IMR-90 (cell line): ENCODE measurements at places on chromosomes 12 and 14.
A peak's percentile ranks its signal among the peaks of the same experiment; 100 is the strongest.

GRCh38 chr12:124610629-124611558, 43.5 kb upstream of the NCOR2 start:
- no peak overlapping the region for H3K4me3 ChIP-seq
- H3K36me3 ChIP-seq: no peaks in the 10 kb centered on the region
- no peak for DNase-seq
- no peak overlapping the region for H3K27ac ChIP-seq
- H3K4me1 ChIP-seq: peaks cover 2% of the 10 kb centered on the region; the same call in 1 of the 2 replicates

DNA sequence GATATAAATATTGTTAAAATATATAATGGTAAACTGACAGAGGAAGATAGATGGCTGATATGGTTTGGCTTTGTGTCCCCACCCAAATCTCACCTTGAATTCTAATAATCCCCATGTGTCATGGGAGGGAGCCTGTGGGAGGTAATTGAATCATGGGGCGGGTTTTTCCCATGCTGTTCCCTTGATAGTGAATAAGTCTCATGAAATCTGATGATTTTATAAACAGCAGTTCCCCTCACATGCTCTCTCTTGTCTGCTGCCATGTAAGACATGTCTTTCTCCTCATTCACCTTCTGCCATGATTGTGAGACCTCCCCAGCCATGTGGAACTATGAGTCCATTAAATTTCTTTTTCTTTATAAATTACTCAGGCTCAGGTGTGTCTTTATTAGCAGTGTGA, 46.3 kb downstream of the PTCSC3 start:
- H3K27ac ChIP-seq: no peak overlapping the region
- DNase-seq: no peak
- H3K4me1 ChIP-seq: no peaks in the 10 kb centered on the region
- H3K36me3 ChIP-seq: no peaks in the 10 kb centered on the region
- H3K4me3 ChIP-seq: no peak overlapping the region

- no peaks in the 10 kb centered on the region for H3K27me3 ChIP-seq
- H3K4me3 ChIP-seq: no peak overlapping the region
- no peak overlapping the region for H3K27ac ChIP-seq
- no peaks in the 10 kb centered on the region for H3K4me1 ChIP-seq
- H3K36me3 ChIP-seq: no peaks in the 10 kb centered on the region
Measured at GRCh38 chr12:13805041-13805440, 176.4 kb downstream of the GRIN2B start.

GRCh38 chr12:116959198-116959460, 48.4 kb downstream of the FBXW8 start:
- peaks cover 11% of the 10 kb centered on the region for H3K4me1 ChIP-seq
- H3K27ac ChIP-seq: no peak overlapping the region
- H3K4me3 ChIP-seq: no peak overlapping the region
- DNase-seq: peak; percentile 47

DNA sequence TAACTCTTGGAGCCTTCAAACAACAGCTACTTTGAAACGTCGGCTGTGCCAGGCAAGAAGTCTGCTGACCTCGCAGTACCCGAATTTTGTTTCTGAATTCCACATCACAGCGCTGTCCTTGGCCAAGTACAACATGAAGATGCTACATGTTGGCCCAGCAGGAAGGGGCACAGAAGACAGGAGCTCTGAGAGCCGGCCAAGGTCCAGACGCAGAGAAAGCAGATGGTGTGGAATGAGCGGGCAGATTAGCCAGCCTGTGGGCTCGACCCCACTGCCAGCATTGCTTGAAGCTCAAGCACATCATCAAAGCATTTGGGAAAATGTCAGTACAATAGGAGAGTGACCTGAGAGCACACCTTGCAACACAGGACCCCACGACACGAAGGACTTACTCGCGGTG, 64.5 kb downstream of the FZD10 start:
- no peak overlapping the region for H3K27ac ChIP-seq
- DNase-seq: no peak
- no peaks in the 10 kb centered on the region for H3K27me3 ChIP-seq
- H3K36me3 ChIP-seq: no peaks in the 10 kb centered on the region
- no peaks in the 10 kb centered on the region for H3K4me1 ChIP-seq
- H3K4me3 ChIP-seq: no peak overlapping the region

GRCh38 chr12:68963856-68964745, 31.1 kb upstream of the CPM start:
- H3K4me3 ChIP-seq: no peak overlapping the region
- H3K4me1 ChIP-seq: peaks cover 12% of the 10 kb centered on the region
- H3K27ac ChIP-seq: no peak overlapping the region
- no peak for DNase-seq
- H3K36me3 ChIP-seq: no peaks in the 10 kb centered on the region

- H3K27ac ChIP-seq: no peak overlapping the region
- H3K4me3 ChIP-seq: no peak overlapping the region
- H3K36me3 ChIP-seq: peaks cover 3% of the 10 kb centered on the region
- peak; percentile 67 for DNase-seq
- H3K27me3 ChIP-seq: no peaks in the 10 kb centered on the region
Measured at GRCh38 chr14:39372656-39373055, 59.6 kb downstream of the FBXO33 start.

GRCh38 chr12:23446746-23447145, 502.7 kb downstream of the SOX5 start:
- no peak overlapping the region for H3K27ac ChIP-seq
- no peaks in the 10 kb centered on the region for H3K4me1 ChIP-seq
- DNase-seq: no peak
- no peaks in the 10 kb centered on the region for H3K36me3 ChIP-seq

DNA sequence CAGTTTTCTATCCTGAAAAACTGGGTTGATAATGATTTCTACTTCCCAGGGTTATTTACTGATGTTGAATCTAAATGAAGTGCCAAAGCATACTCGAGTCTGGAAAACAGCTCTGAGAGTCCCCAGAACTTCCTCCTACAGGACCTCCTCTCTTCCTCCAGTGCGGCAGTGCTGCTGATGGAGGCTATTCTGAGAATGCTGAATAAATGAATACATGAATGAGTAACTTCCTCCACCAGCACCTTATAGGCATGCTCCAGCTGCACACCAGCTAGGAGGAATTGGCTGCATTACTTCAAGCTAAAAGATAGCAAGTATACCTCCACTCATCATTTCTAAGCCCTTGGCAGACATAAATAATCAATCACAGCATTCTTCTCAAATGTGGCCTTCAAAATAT, 448.8 kb upstream of the CCDC196 start:
- no peaks in the 10 kb centered on the region for H3K27me3 ChIP-seq
- no peaks in the 10 kb centered on the region for H3K4me1 ChIP-seq
- no peak overlapping the region for H3K27ac ChIP-seq
- no peaks in the 10 kb centered on the region for H3K36me3 ChIP-seq

DNA sequence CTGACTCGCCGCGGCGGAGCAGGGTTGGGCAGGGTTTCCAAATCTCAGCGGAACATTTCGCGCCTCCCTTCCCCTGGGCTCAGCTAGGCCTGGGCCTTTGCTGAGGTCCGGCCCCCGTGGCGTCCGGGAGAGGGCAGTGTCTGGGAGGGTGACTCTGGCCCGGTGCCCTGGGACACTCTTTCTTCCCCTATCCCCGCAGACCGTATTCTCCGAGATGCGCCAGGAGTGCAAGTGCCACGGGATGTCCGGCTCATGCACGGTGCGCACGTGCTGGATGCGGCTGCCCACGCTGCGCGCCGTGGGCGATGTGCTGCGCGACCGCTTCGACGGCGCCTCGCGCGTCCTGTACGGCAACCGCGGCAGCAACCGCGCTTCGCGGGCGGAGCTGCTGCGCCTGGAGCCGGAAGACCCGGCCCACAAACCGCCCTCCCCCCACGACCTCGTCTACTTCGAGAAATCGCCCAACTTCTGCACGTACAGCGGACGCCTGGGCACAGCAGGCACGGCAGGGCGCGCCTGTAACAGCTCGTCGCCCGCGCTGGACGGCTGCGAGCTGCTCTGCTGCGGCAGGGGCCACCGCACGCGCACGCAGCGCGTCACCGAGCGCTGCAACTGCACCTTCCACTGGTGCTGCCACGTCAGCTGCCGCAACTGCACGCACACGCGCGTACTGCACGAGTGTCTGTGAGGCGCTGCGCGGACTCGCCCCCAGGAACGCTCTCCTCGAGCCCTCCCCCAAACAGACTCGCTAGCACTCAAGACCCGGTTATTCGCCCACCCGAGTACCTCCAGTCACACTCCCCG, 3.0 kb downstream of the WNT1 start:
- H3K27me3 ChIP-seq: peaks cover 95% of the 10 kb centered on the region
- H3K27ac ChIP-seq: no peak overlapping the region
- DNase-seq: peak; percentile 29
- peak overlapping the region; percentile 16 for H3K4me3 ChIP-seq
- H3K4me1 ChIP-seq: peaks cover 3% of the 10 kb centered on the region; the same call in 1 of the 2 replicates

- no peaks in the 10 kb centered on the region for H3K36me3 ChIP-seq
- peak overlapping the region; percentile 39 for H3K27ac ChIP-seq
- H3K27me3 ChIP-seq: no peaks in the 10 kb centered on the region
- no peak overlapping the region for H3K4me3 ChIP-seq
- peaks cover 70% of the 10 kb centered on the region for H3K4me1 ChIP-seq
- peak; percentile 19 for DNase-seq
Measured at GRCh38 chr14:99575043-99576023, 28.7 kb downstream of the CCDC85C start.

- no peaks in the 10 kb centered on the region for H3K36me3 ChIP-seq
- no peaks in the 10 kb centered on the region for H3K4me1 ChIP-seq
- H3K27me3 ChIP-seq: no peaks in the 10 kb centered on the region
- DNase-seq: no peak
Measured at GRCh38 chr12:38149395-38150073, 167.0 kb upstream of the ALG10B start.

- peaks cover 6% of the 10 kb centered on the region for H3K4me1 ChIP-seq
- DNase-seq: peak; percentile 22
- no peaks in the 10 kb centered on the region; the same call in 1 of the 2 replicates for H3K36me3 ChIP-seq
- H3K4me3 ChIP-seq: no peak overlapping the region
- no peak overlapping the region for H3K27ac ChIP-seq
Measured at GRCh38 chr14:90534091-90534837, 137.4 kb downstream of the CALM1 start.

GRCh38 chr14:76742966-76743365, 18.3 kb upstream of the VASH1 start:
- no peaks in the 10 kb centered on the region for H3K36me3 ChIP-seq
- H3K4me3 ChIP-seq: no peak overlapping the region
- no peaks in the 10 kb centered on the region for H3K4me1 ChIP-seq
- no peaks in the 10 kb centered on the region for H3K27me3 ChIP-seq
- no peak for DNase-seq
- no peak overlapping the region for H3K27ac ChIP-seq

GRCh38 chr14:75042035-75042434, 9.2 kb downstream of the MLH3 start:
- H3K27me3 ChIP-seq: no peaks in the 10 kb centered on the region
- peaks cover 13% of the 10 kb centered on the region for H3K4me1 ChIP-seq
- H3K36me3 ChIP-seq: peaks cover 3% of the 10 kb centered on the region; the same call in 1 of the 2 replicates
- peak overlapping the region; percentile 74 for H3K27ac ChIP-seq
- H3K4me3 ChIP-seq: no peak overlapping the region
- DNase-seq: no peak

GRCh38 chr12:53994264-53995001, 5.5 kb upstream of the HOXC9 start:
- peaks cover 98% of the 10 kb centered on the region for H3K27me3 ChIP-seq
- H3K4me3 ChIP-seq: no peak overlapping the region
- no peak overlapping the region for H3K27ac ChIP-seq
- H3K4me1 ChIP-seq: peaks cover 2% of the 10 kb centered on the region; the same call in 1 of the 2 replicates

GRCh38 chr12:52379536-52379935, 5.9 kb downstream of the KRT84 start:
- DNase-seq: no peak
- H3K27me3 ChIP-seq: peaks cover 51% of the 10 kb centered on the region
- no peak overlapping the region for H3K4me3 ChIP-seq

GRCh38 chr14:105467249-105467941, 7.2 kb upstream of the CRIP2 start:
- peaks cover 56% of the 10 kb centered on the region for H3K36me3 ChIP-seq
- H3K27me3 ChIP-seq: no peaks in the 10 kb centered on the region
- peaks cover 2% of the 10 kb centered on the region; the same call in 1 of the 2 replicates for H3K4me1 ChIP-seq
- no peak overlapping the region for H3K27ac ChIP-seq
- no peak overlapping the region for H3K4me3 ChIP-seq

DNA sequence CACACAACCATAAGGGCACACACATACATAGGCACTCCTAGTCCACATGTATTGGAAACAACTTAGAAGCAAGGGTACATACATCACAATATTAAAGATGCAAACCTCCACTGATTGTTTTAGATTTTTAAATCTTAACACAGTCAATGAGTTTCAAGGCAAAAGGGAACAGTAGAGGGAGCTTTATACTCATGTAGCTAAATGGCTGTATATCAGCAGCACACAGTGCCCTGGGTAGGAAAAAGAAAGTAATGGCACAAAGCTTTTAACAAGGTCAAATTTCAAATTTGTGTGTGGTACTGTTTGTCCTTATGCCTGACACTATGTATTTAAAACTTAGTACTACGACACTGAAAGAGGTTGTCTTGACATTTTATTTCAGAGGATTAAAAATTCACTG, 262.0 kb downstream of the MED13L start:
- H3K27ac ChIP-seq: no peak overlapping the region
- no peaks in the 10 kb centered on the region for H3K27me3 ChIP-seq
- DNase-seq: peak; percentile 68
- peaks cover 17% of the 10 kb centered on the region for H3K36me3 ChIP-seq
- H3K4me1 ChIP-seq: 0 out of 2 replicates have a peak, but pooled peaks cover 1% of the 10 kb centered on the region

- H3K27ac ChIP-seq: no peak overlapping the region
- no peaks in the 10 kb centered on the region for H3K27me3 ChIP-seq
- H3K36me3 ChIP-seq: no peaks in the 10 kb centered on the region
- no peaks in the 10 kb centered on the region for H3K4me1 ChIP-seq
- H3K4me3 ChIP-seq: no peak overlapping the region
Measured at GRCh38 chr12:42957136-42957535, 367.6 kb upstream of the PRICKLE1 start.
